Fibroblast of lung (primary cell): ENCODE measurements at places on chromosomes 12 and 14.

DNA sequence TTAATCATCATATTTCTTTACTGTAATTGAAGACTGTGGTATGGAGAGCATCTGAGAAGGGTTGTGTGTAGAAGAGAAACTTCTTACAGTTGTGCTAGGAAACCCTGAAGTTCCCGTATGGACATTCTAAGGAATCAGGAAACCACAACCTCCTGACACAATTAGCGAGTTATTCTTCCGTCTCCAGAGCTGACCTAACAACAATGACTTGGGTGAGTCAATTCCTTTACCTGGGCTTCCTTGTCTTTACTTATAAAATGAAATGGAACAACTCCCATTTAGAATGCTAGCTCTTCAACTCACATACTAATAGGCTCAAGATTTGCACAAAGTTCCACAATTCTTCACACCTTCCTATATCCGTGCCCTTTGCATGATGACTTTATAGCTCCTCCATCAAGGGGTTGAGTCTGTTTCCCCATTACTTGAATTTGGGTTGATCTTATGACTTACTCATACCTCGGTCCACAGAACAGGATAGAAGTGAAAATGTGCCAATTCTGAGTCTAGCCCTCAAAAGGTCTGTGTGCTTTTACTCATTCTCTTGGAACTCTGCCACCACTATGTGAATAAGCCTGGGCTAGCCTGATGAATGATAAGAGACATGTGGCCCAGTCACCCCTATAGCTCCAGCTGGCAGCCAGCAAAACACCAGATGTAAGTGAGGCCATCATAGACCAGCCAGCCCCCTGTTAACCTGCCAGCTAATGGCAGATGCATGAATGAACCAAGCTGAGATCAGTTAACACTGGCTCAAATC lies 459.4 kb downstream of the ETNK1 start:
- peak; percentile 99 for DNase-seq

- DNase-seq, result no peak
Observed at GRCh38 chr14:90507428-90507827, 110.6 kb downstream of the CALM1 start.

DNA sequence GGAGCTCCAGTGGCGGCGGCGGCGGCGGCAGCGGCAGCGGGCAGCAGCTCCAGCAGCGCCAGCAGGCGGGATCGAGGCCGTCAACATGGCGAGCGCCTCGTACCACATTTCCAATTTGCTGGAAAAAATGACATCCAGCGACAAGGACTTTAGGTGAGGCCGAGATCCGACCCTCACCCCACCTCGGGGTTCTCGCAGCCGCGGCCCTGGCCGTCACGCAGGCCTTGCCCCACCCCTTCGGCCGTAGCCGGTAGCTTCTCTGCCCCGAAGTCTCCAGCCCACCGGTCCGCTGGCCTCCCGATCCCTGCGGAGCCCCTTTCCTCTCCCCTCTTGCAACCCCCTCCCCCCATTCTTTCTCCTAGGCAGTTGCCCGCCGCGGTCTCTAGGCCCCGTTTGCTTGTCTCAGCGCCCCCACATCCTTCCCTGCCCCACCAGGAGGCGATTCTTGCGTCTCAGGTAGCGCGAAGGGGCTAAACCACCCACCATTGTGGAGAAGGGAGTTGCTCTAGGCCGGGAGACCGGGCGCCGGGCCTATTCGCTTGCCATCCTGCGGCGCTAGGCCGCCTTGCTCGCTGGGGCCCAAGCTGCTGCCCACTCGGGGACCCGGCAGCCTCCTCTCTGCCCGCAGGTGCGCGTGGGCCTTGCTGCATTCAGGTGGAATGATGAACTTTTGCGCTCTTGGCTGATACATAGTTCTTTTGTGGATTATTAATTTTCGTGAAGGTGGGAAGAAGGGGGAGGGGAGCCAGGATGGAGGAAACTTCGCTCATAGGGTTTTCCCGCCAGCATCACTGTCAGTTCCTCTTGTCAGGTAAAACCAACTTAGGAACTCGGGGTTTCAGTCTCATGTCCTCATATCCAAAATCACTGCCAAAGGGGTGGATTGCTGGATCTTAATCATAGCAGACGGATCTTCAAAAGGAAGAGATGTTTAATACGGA lies 745 bp downstream of the CAND1 start:
- DNase-seq, result peak; percentile 30

- peak; percentile 6 for DNase-seq
Observed at GRCh38 chr14:60867503-60868172, 113.2 kb downstream of the TRMT5 start.

DNA sequence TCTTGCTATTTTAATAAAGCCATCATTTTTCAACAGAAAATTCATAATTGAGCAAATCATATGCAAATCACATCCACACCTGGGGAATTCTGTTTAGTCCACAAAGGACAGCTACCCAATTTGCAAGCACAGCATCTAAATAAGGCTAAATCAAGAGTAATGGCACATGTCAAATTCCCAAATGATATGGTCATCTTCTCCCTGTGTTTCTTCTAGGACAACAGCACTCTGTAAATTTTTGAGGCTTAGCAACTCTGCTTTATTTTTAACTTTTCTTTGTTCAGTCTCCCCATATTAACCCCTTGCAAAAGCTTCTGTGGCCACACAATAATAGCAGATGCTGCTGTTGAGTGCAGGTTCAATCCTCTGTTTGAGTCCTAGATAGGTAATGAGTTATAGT lies 155.6 kb upstream of the DAAM1 start:
- peak; percentile 29 for DNase-seq

DNA sequence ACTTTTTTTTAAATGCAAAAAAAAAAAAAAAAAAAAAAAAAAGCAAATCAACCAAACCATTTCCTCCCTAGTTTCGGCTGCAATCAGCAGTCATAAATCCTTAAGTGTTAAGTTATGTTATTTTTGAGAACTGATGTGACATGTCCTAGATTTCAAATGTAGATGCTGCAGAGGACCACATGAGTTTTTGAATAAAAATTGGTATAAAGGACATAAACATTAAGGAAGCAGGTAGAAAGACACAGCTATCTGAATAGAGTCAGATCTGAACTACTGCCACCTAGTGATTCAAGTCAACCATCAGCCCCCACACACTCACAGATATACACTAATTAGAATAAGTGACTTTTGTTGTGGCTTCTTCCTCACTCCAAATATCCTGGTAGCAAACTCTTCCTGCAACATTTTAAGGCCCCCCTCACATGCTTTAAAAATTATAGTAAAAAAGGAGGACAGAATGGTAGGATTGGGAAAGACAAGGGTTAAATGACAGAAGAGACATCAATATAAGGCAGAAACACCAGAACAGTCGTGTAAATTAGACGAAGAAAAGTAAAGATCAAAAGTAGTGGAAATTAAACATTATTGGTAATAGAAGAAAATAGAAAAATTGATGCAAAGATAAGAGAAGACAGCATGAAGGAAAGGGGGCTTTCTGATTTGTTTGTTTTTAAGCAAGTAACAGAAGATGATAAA lies 394.5 kb upstream of the ATP2B1 start:
- DNase-seq, result peak; percentile 67

DNA sequence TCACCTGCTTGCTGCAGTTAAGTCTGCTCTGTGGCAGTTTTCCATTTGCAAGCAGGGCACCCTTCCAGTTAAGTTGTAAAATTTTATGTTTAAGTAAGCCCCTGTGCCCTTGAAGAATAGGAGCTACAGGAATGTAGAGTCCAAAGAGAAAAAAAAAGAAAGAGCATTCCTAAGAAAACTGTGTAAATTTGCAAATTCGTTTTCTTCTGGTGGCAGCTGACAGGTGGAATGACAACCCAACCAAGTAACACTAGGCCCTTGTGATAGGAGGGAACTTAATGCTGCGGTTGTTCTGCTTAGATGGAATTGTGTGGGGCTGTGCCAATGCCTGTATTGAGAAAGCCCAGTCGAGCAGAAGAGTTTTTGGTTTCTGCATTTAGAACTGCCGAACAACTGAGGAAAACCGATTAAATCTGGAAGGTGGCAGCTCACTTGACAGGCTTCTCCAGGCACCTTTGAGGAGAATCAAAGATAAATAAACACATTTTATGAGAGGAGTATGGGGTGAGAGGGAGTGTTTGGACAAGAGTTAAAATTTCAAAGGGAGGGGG lies 280.0 kb downstream of the RAD51B start:
- peak; percentile 81 for DNase-seq

- peak; percentile 42 for DNase-seq
Observed at GRCh38 chr14:30355431-30355913, 203.5 kb upstream of the G2E3 start.

GRCh38 chr12:61993734-61994345 lies 266.4 kb upstream of the USP15 start:
- DNase-seq, result peak; percentile 25

- no peak for DNase-seq
Observed at GRCh38 chr12:119744900-119745606, 77.1 kb downstream of the PRKAB1 start.

- DNase-seq, result no peak
Observed at GRCh38 chr14:99990268-99991170, 74.7 kb upstream of the EVL start.

DNA sequence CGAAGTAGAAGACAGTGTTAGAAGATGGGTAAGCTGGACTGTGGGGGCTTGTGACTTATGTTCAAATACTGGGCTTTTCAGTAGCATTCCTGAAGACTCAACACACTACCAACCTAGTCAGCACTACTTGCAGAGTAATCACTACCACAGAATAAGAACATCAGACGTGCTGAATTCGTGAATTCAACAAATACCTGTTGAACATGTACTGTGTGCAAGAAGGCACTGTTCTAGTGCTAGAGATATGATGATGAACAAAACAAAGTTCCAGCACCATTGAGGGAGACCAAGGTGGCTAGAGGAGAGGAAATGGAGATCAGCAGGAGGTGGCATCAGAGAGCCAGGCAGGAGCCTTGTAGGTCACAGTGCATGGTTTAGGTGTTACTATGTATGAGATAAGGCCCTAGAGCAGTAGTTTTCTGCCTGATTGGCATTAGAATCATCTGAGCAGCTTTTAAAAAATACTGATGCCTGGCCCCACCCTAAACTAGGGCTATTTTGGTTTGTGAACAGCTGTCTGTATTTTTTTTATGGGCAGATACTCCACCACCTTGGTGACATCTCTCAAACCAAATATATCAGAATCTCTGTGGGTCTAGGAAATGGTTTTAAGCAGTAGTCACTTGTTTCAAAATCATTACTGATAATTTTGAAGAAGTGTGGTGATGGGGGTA lies 26.8 kb downstream of the FERMT2 start:
- DNase-seq, result no peak

DNA sequence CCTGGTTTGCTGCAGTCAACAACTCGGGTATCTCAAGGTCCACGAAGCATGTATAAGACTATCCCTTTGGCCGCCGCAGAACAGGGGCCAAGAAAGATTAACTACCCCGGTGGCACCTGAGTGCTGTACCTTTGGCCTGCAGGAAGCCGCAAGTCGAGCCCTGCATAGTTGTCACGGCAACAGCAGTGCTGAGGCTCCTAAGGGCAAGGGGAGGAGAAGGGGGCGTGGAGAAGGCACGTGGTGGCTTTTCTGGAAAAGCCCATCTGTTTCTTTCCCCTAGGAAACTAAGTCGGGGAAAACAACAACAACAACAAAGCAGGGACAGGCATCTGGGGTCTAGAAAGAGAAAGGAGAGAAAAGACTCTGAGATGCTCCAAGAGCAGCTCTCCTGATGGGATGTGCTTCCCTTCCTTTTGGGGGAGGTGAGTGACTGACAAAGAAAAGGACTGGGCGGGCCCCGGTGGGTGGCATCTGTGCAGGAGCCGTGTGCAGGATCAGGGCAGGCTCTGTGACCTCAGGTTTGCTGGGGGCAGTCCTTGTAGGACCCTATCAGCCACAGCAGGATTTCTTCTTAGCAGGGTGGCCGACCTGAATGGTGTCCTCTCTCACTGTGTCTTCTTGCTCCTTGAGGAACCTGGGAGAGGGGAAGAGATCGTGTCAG lies 123.9 kb downstream of the PRMT8 start:
- no peak for DNase-seq

GRCh38 chr12:48374164-48374563 lies 23.4 kb upstream of the ZNF641 start:
- DNase-seq, result no peak

DNA sequence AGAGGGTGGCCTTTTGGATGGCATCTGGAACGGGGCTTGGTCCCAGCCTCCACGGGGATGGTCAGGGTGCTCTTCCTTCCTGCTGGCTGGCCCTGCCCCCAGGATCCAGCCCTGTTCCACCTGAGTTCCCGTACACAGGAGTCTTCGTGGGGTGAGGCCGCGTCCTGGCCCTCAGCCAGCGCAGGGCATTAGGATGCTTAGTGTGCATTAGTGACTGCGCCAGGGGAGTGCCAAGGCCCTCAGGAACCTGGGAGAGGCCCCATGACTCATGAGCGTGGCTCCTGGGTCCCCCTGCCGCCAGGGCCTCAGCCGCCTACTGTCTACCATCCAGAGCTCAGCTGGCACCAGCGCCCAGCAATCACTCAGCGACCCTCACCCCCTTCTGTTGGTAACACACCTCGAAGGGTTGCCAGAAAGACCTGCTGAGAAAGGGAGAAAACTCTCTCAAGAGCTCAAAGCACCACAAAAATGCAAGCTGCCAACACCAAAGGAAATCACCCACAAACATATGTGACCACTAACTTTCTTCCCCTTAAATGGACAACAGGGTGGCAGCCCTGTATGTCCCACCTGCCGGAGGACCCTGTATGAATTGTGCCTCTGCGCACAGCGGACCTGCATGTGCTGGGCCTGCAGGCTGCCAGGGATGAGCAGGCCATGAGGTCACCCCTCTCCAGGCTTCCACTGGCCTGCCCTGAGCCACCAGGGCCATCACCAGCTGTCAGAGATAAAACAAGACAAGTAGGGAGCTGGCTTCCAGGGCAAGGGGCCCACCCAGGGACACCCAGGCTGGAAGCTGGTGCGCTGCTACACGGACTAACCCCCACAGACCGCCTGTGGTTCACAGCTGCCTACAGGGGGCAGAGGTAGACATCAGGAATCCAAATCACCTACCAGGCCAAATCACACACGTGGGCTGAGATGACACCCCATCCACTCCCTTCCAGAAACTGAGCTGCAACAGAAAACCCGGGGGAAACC lies 28.7 kb downstream of the CCDC85C start:
- DNase-seq, result no peak

DNA sequence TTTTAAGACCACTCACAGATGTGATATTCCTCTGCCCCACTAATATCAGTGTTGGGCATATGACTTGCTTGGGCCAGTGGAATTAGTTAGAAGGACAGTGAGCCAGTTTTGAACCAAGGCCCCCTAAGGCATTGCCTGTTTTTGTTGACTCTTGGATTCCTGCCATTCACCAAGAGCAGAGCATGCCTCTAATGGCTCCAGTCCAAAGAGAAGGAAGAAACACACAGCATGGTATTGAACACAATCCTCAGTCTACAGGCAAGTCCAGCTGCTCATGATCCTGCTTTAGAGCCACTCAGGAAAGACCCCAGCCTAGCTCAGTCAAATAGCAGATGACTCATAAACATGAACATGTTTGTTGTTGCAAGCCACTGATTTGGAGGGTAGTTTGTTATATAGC lies 1201.5 kb downstream of the BCL11B start:
- DNase-seq, result no peak
